HCT116 (cell line): ENCODE measurements at places on chromosomes 12 and 14.
A peak's percentile ranks its signal among the peaks of the same experiment; 100 is the strongest.

DNA sequence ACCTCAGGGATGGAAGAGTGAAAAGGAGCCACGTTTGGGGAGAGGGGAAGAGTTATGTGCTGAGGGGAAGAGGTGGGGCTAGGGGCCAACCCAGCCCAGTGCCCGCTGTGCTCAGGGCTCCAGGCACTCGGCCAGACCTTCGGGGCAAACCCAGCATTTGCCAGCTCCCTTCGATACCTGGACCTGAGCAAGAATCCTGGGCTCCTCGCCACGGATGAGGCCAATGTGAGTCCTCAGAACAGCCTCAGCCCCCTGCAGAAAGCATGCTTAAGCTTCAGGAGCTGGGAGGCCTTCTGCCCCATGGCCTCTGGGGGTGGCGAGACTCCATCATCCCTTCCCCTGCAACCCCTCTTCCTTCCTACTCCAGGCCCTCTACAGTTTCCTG is 5.0 kb downstream of the CARMIL3 start:
- no peak for DNase-seq

DNA sequence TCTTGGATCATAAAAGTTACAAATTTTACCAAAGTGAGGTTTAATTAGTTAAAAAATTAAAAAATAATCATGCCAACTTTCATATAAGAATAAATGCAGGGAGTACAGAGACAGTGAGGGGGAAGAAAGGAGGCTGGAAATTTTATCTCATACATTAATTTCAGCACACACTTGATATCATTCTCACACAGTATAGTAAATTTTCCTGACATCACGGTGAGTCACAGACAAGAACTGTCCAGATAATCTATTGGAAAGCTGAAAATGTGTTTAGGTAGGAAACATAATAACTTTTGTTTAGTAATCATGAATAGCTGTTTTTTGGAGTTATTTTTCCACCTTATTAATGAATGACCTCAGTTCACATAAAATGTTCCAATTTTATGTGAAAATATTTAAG is 1204.8 kb downstream of the GALC start:
- no peak for DNase-seq

DNA sequence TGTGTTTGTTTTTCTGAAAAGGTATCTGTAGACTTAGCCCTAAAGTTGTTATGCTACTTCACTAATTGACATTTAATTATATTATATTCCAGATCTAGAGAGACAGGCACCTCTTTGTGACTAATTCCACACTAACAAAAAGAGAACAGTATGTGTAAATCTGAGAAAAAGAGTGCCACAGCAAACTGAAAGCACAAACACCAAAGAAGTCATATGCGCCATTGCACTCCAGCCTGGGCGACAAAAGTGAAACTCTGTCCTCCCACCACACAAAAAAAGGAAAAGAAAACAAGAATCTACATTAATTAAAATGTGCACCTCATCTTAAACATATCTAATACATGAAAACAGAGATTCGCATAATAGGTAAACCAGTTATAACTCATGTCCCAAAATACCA is 4.4 kb upstream of the CSRNP2 start:
- DNase-seq = no peak

DNA sequence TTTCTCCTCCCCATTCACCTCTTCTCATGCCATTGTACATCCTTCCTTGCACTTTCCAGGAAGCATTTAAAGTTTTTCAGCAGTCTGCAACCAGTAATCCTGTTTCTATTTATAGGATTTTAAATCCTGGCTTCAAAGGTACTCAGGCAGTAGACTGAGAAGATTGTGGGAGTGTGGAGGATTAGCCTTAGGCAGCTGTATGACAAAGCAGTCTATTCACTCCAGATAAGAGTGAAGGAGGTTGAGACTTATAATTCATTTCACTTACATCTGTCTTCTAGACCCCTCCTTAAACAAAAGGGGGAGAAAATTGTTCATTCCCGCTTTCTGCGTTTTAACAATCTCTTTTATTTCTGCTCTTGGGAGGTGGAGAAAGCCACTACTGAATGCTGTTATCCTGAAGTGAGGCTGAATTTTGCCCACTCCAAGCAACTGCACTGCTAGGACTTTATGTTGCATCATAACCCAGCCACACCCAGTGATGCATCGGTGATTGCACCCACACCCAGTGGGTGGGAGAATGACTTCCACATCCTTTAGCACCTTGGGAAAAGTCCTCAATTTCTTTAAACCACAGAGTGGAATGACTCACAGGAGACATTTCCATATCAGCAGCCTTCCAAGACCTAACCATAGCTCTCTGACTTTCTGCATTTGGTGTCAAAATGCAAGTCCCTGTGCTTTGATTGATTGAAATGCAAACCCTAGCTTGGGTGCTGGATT is 382.5 kb upstream of the ATP2B1 start:
- DNase-seq = peak; percentile 97

DNA sequence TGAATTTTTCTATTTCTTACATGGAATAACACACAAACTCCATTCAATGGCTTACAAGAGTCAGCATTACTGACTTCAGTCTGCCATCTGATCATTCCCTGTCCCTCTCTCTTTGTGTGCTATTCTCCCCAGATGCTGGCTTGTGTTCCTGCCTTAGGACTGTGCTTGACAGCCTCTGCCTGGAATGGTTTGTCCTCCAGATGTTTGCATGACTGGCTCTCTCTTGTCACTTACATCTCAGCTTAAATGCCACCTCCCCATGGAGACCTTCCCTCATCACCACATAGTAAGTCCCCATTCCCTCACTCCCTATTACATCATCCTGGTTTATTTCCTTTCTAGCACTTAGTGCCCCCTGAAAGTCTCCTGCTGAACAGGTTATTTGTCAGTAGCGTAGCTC is 181.6 kb downstream of the KTN1 start:
- no peak for DNase-seq

GRCh38 chr14:69749956-69750355 is 17.0 kb upstream of the SRSF5 start:
- no peak for DNase-seq

GRCh38 chr12:93107514-93108312 is 178.6 kb upstream of the EEA1 start:
- no peak for DNase-seq

GRCh38 chr14:65187421-65188049 is 85.2 kb upstream of the MAX start:
- no peak for DNase-seq

DNA sequence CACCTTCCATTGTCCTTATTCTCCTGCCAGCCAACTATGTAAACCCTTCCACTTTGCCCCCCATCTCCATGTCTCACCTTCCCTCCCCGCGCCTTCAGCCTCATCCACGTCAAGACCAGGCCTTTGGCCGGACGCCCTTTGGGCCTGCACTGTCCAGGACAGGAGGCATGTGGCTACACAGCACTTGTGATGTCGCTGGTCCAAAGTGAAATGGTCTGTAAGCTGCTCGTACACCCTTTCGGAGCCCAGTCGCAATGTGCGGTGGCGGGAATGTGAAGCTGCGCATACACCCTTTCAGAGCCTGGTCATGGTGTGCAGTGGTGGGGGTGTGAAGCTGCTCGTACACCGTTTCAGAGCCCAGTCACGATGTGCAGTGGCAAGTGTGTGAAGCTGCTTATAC is 247.9 kb upstream of the RGS6 start:
- DNase-seq = no peak

- DNase-seq = no peak
These were observed at the start of gene NXPH4 for GRCh38 chr12:57216014-57216911. Gene NXPH4, plus strand, starts transcription at chr12:57216794. Its CDS starts 176 bp downstream, at chr12:57216970.

DNA sequence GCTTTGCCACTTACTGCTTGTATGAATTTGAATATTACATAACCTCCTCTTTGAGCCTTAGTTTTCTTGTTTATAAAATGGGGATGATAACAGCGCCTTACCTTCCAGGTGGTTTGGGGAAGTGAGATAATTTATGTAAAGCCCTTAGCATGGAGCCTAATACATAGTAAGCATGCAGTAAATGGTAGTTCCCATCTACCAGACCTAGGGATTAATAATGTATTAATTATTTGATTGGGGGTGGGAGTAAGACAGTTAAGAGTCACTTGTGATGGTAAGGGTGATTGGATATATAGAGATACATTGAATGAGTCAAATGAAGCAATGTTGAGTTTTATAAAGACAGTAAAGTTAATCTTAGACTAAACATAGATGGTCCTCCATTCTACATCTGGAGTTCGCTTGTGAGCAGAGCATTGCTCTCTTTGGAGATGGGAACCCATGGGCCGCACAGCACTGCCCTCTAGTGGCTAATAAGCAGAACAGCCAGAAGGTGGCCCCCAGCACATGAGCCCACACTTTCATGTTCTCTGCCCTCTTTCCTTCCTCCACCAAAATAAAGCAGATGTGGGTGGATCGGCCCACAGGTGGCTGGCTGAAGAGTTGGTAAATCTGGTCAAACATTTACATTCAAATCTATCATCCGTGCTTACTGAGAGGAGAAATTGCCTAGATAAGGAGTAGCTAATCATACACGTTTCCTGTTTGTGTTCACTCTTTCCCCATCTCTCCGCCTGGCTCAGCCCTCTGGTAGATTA is 26.5 kb upstream of the TAMALIN start:
- DNase-seq = no peak

DNA sequence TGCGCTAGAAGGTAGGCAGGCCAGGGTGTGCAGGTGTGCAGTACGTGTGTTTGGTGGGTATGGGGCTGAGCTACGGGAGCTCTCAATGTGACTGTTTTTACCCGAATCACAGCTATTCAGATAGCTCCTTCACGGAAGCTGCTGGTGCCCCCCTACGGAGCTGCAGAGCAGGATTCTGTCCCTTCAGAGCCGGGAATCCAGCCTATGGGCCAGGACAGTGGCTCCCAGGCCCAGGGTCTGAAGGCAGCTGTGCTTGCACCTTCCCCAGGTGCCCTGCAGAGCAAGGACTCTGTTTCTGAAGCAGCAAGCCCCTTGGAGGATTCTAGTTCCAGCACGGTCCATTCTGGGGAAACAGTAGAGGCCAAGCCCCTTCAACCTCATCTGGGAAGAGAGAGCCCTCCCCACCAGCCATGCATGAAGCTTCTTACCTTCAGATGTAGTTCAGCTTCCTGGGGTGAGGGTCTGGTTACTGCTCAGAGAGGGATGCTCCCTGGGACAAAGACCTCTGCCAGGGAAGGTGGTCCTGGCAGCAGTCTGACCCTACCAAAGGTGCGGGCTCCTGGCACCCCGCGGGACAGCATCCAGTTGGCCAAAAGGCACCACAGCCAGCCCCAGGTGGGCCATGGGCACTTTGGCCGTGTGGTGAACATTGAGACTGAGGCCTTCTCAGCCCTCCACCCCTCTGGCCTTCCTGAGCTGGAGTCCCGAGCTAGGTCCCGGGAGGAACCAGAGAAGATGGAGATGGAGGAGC is 29.1 kb downstream of the PLEKHH1 start:
- no peak for DNase-seq

GRCh38 chr12:29191267-29191850 is 42.3 kb downstream of the FAR2 start:
- DNase-seq = no peak

DNA sequence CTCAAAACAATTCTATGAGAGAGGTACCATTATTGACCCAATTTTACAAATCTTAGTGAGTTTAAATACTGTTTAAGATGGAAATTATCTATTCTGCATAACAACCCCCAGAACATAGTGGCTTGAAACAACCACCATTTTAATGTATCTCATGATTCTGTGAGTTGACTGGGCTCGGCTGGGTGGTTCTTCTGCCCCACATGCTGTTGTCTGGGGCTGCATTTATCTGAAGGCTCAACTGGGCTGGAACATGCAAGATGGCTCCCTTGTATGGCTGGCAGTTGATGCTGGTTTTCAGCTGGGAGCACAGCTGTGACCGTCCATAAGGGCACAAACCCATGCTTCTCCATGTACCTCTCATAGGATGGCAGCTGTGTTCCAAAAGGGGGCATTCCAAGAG is 82.2 kb downstream of the DRAM1 start:
- no peak for DNase-seq

DNA sequence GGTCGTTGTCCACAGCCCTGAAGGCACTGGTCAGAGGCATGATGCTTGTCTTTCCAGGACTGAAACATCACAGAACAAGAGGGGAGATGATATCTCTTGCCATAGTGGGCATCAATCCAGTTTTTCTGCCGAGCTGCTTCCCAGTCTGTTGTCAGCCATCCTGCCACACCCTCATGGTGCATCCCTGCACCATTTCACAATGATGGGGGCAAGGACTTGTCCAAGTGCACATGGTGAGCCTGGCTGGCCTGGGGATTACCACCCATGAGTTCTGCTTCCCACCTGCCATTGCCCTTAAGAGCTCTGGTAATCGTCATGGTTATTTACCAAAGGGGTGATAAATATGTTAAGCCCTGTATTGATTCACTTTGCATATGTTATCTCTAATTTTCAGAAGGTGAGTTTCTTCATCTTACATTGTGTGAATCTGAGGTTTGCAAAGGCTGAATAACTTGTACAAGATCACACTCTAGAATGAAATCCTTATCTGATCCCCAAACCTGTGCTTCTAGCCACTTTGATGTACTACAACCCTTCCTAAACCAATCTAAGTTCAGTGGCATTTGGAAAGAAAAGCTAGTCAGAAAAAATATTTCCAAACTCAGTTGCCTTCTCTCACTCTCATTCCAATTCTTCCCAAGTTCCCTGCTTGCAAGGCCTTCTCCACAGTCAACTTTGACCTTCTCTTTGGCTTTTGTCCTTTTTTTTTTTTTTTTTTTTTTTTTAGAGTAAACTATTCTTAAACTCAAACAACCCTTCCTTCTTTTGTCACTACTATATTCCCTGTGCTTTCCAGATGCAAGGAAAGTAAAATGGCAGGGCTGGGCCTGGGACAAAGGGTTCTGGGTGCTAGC is 2.3 kb downstream of the AVIL start:
- DNase-seq = no peak

DNA sequence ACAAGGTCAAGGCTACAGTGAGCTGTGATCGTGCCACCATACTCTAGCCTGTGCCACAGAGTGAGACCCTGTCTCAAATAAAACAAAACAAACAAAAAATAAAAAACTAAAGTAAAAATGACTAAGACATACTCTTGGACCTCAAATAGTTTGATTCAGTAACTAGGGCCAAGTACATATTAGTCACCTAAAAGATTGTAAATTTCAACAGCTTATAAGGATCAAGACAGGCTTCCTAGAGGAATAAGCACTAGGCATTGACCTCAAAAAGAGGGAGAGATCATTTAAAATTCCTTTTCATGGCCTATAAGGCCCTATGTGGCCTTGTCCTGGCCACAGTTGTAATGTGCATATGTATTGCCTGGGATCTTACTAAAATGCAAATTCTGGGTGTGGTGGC is 46.0 kb upstream of the CHST11 start:
- DNase-seq = no peak

GRCh38 chr14:99727096-99727870 is 43.2 kb downstream of the CYP46A1 start:
- DNase-seq = no peak

DNA sequence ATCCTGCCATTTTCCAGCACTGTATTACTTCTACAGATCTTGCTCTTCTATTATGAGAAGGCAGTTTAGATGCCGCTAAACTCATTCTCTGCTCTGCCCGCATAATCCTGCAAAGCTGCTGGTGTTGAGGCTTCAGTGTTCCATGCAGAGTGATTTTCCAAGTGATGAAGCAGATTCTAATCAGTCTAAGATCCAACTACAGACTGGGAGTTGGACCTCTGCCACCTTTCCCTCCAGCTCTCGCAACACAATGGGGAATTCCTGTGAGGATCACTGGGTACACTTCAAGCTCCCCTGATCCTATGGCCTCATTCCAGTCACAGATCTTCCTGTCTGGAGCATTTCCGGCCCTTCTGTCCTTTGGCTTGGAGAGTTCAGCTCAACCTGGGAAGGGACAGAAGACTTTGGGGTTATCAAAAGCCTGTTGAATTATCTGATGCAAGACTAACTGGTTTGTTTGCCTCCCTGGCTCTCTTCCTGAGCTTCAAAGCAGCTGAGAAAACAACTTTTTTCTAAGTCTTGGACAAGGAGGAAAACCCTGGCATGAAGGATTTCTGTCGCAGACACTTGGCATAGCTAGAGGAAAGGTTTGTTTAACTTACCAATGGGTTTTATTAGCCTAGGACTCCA is 333.9 kb downstream of the ZFP36L1 start:
- no peak for DNase-seq
